ENCODE measurements at places on chromosomes 13 and 19.

DNA sequence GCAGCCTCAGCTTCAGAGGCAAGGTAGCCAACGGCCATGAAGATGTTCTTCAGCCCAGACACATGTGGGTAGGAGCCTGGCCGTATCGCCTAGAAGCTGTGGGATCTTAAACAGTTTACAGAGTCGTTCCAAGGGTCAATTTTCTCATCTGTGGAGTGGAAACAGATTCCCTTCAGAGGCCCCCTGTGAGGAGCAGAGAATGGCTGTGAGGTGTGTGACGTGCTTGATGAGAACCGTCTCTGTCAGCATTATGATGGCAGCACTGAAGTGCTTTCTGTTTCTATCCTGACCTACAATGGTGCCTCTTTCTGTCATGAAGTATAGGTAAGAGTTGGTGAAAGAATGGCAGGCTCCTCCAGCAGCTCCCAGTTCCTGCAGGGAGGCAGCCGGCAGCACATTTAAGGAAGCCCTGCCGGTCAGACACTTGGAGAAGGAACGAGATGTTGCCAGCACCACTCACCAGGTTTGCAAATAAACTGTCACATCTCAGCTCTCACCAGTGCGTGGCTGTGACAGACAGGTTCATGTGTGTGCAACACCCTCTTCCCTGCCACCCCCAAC, 277.3 kb downstream of the FOXO1 start:
- DNase-seq = no peak

DNA sequence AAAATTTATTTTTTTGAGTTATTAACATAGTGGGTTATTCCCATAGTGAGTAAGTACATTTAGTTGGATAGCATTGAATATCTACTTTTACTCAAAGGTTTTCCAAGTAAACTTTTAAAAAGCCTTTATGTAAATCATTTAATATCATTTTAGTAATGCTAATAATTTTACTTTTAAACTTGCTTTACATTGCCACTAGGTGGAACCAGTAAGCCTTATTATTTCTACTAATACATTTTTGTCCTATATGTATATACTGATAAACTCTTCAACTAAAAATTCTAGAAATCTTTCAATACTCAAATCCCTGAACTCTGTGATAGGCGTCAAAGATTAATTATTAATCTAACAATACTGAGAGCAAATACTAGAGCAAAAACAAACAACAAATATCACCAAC, 1709.2 kb upstream of the PCDH20 start:
- peak; percentile 50 for DNase-seq

DNA sequence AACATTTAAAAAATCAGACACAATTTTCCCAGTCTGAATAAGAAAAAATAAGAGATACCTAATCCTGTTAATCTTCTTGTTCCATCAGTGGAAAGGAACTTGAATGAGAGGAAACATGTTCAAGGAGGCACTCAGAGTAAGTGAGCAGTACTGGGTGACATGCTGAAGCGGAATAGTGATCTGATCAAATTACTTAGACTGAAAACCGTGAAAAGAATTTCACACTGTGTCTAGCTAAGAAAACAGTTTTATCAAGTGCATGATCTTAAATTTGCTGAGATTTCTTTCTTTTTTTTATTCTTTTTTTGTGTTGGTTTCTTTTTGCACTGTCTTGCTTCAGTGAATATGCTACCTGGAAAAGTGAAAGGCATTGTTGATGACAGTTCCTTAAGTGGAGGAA, 249.5 kb upstream of the SLC10A2 start:
- no peak for DNase-seq

GRCh38 chr13:33205804-33206221, 79.7 kb downstream of the STARD13 start:
- peak; percentile 74 for DNase-seq

DNA sequence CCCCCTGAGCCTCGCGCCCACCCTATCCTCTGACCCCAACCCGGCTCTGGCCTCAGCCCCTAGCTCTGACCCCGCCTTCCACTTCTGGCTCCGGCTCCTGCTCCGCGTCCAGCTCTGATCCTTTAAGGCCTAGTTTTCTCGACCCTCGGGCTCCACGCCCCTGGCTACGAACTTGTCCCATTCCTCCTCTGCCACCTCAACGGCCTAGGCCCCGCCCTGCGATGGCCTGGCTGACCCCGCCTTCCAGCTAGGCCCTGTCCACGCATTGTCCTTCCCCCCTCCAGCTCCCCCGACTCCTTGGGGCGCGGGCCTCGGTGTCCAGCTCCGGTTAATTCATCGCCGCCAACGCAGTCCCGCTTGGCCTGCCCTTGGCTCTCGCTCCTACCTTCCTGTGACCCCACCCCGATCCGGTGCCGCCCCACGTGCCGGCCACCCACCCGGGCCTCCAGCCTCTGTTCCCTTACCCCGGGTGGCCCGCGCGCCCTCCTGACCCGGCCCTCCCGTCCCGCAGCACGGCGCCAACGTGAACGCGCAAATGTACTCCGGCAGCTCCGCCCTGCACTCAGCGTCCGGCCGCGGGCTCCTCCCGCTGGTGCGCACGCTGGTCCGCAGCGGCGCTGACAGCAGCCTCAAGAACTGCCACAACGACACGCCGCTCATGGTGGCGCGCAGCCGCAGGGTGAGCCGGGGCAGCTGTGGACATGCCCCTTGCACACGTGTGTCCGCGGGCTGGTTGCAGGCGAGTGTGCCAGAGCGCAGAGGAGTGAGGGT, 9.4 kb downstream of the BCL3 start:
- DNase-seq = peak; percentile 73

- no peak for DNase-seq
Observed at GRCh38 chr13:28622286-28622685, 36.6 kb upstream of the POMP start.

DNA sequence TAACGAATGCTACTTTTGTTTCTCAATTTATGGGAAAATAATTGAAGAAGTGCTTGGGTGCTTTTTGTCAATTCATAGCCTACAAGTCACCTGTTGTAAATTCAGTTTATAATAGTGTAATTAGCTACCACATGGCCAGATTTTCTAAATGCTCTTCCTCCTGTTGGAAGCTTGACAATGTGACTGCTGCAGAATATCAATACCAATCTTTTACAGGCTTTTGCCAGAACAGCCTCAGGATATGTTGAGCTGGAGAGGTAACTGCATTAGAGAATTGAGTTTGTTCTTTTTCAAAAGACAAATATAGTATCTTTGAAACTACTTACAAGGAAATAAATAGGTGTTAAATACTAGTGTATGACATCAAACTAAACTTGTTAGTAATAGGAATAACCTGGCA, 277.8 kb downstream of the POU4F1 start:
- DNase-seq = no peak

DNA sequence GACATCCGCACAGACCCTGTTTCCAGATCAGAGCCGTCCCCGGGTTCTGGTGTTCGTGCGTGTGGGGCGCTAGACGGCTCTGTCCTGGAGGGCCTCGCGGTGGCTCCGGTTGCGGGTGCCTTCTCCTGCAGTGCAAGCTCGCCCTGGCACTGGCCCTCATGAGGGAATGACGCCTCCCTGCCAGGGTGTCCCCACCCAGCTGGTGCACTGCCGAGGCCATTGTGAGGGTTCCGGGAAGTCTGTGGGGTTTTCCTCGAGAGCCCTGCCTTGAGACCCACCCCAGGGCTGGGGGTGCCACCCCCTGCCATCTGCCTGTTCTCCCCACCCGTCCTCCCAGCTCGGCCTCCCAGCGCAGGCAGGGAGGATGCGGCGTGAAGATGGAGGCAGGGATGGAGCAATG, 19.2 kb upstream of the GNA15 start:
- DNase-seq = no peak

DNA sequence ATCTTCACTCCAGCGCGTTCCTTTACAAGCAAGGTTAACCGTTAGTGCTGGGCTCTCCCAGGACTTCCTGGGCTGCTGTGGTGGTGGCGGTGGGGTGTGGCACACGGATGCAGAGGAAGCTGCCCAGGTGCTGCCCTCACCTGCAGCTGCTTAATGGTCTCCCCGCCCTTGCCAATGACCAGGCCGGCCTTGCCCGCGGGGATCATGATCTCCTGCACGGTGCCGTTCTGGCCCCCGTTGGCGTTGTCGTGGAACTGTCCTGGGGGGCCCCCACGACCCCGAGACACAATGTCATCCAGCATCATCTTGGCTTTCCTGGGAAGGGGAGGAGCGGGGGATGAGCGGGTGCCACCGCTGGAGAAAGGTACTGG, 6.1 kb downstream of the KHSRP start:
- no peak for DNase-seq

DNA sequence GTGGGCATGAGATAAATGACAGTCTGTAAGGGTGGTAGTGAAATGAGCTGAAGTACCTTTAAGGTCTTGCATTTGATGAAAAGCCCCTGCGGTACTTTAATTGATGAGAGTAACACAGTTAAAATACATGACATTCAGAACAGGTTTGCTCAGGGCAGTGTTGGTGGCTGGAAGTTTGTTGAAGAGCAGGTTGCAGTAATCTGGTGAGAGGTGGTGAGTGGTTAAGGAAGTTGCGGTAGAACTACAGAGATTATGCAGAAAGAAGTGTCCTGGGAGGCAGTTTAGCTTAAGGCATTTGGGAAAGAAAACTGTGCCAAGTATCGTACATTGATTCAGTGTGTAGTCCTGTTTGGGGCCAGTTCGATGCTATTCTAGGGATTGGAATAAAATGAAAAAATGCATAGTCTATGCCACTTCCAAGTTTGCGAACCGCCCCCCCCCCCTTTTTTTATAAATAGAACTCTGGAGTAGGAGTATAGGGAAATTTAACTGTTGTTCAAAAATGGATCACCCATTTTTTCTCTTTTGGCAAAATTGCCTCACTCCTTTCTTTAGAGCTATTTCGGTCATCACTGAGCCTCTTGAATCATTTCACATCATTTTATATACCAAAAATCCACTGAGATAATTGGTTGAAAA, 42.7 kb downstream of the SLAIN1 start:
- no peak for DNase-seq

- DNase-seq = peak; percentile 91
Observed at GRCh38 chr13:62920159-62920558, 1504.5 kb upstream of the PCDH20 start.

- no peak for DNase-seq
Observed at GRCh38 chr19:5700455-5701092, 10.5 kb downstream of the RPL36 start.

DNA sequence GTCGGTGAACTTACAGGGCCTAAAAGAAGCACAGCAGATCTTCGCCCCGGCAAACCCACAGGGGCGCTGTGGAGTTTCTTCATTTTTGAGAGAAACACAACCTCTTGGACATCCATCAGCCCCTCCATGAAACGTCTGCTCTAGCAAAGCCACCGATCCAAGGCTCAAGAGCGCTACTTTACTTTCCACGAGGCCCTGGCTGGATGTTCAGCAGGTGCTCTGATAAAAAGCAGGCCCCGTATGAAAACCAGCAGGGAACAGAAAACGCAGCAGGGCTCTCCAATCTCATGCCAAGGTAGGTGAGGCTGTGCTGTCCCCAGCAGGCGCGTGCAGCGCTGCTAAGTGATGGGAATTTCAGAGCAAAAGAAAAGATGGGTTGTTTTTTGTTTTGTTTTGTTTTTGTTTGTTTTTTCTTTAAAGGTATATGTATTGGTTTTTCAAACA, 86.7 kb downstream of the IRS2 start:
- no peak for DNase-seq

DNA sequence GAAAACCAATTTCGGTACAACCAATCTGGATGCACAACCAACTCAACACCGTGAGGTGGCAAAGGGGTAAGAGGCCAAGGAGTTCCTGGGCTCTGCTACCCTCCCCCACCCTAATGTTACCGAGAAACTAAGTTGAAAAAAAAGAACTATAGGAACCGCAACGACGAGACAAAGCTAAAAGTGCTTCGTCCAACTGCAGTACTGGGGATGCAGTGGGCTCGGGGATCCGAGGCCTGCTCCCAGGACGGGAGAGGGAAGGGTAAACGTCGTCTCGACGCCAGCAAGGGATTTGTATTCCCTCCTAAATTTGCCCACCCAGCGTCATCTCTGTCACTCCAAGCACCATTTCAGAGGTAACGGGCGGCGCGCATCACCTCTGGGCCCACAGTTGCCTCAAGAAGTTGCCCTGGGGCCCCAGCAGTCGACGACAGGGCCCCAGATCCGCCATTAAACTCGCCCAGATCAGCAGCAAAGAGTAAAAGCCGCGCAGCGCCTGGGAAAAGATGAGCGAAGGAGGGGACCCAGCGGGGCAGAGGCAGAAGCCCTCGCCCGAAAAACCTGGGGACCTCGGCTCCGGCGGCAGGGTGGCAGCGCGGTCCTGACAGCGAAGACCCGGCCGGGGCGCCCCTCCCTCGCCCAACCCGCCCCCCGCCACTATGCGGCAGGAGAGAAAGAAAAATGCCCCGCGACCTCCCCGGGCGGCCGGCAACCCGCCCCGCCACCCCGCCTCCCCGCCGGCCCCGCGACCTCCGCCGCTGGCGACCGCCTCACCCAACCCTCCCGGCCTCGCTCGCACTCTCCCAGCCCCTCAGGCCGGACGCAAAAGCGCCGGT, 752 bp downstream of the ZMYM5 start:
- DNase-seq = peak; percentile 31

- no peak for DNase-seq
Observed at GRCh38 chr13:28820099-28821051, at the start of gene MTUS2. Gene MTUS2 (plus strand): TSS chr13:28820339.

GRCh38 chr13:66655847-66656454, 574.2 kb downstream of the PCDH9 start:
- DNase-seq = no peak

- DNase-seq = no peak
Observed at GRCh38 chr13:25501231-25501630, 129.5 kb downstream of the ATP8A2 start.

DNA sequence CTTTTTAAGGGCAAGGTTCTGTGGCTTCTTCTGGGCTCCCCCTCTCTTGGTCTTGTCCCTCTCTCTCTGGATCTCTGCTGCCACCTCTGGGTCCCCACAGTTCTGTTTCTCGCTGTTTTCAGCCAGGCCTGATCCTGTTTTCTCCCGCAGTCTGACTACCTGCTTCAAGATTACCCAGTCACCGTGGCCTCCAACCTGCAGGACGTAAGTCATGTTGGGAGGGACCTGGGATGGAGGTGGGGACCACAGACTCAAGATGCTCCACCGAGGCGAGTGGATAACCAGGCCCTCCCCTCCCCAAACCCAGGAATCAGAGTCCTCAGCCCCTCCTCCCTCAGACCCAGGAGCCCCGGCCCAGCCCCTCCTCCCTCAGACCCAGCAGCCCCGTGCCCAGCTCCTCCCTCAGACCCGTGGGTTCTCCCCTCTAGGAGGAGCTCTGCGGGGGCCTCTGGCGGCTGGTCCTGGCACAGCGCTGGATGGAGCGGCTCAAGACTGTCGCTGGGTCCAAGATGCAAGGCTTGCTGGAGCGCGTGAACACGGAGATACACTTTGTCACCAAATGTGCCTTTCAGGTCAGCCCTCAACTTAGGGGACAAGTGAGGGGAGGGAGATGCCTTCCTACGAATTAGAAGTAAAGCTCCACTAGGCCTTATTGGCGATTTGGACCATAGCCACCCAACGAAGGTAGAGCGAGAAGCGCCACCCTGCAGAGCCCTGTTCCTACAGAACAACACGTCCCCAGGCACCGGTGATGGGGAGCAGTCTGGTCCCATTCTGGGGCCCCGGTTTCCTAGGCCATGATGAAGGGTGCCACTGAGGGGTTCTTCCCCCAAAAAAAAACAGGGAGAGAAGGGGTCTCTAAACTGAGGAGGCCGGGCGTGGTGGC, 2.2 kb downstream of the FLT3LG start:
- no peak for DNase-seq

GRCh38 chr13:99828123-99828522, 143.4 kb downstream of the ZIC5 start:
- no peak for DNase-seq

All from fibroblast of mammary gland (primary cell).